ENCODE measurements at places on chromosomes 4 and X.

DNA sequence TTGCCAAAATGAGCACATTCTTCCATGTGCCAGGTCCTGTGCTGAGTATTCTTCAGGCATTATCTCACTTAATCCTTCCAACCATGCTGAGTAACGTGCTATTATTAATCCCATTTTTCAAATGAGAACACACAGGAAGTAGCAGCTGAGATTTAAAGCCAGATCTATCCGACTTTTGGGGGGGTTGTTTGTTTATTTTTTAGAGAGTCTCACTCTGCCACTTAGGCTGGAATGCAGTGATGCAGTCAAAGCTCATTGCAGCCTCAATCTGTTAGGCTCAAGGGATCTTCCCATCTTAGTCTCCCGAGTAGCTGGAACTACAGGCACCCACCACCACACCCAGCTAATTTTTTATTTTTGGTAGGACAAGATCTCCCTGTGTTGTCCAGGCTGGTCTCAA, 55.5 kb upstream of the TRIM2 start:
- DNase-seq: no peak

- DNase-seq: no peak
These were observed at the start of gene EXOC1L for GRCh38 chr4:55819634-55820033. Gene EXOC1L (plus strand): TSS chr4:55819790. CDS start chr4:55820027, 237 bp downstream.

GRCh38 chr4:88610771-88611170, 18.5 kb downstream of the HERC3 start:
- no peak for DNase-seq

DNA sequence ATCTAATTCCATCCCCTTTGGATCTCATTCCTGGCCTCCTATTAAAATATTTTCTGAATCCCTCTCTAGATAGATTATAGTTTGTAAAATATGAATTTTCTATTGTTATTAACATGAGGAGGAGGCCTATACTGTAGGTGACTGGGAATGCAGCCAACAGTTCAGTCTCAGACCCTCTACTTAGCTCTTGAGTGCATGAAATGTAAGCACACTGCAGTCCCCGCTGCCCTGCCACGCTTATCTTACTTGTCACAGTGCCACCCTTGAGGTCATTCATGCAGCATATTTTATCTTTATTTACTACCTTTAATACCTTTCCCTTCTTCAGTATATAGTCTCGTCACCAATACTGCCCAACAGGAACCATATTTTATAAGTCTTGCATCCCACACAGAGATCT, 151.0 kb downstream of the CAMK2D start:
- DNase-seq: no peak

DNA sequence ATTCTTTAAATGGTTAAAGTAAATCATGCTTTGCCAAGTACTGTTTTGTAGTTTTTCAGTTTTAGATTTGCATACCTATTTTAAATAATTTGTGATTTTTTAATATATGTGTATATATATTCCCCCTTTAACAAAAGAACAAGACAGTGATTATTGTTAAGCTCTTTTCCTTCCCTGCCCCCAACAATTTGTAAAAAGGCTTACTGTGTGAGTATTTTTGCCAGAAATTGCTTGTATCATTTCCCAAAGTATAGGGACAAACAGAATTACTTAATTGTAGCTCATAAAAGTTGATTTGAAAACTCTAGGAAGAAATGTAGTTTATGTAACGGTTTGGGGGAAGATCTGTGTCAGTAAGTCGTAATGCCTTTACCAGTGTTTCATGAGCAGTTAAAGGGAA, 19.0 kb downstream of the CPEB2 start:
- no peak for DNase-seq

GRCh38 chr4:13088726-13089658, 395.1 kb downstream of the RAB28 start:
- no peak for DNase-seq

- no peak for DNase-seq
These were observed 9.5 kb downstream of the FRG2 start for GRCh38 chr4:190017357-190018200.

DNA sequence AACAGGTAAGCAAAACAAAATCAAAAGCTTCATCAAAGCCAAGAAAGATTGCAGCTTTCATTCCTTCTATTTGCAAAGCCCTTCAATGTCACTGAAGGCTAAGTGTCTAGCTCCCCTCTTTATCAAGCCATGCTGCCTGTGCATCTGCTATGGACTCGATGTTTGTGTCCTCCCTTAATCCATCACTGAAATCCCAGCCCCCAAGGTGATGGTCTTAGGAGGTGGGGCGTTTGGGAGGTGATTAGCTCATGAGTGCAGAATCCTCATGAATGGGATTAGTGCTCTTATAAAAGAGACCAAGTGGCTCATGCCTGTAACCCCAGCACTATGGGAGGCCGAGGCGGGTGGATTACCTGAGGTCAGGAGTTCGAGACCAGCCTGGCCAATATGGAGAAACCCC, 6.9 kb upstream of the TRIM2 start:
- DNase-seq: no peak

DNA sequence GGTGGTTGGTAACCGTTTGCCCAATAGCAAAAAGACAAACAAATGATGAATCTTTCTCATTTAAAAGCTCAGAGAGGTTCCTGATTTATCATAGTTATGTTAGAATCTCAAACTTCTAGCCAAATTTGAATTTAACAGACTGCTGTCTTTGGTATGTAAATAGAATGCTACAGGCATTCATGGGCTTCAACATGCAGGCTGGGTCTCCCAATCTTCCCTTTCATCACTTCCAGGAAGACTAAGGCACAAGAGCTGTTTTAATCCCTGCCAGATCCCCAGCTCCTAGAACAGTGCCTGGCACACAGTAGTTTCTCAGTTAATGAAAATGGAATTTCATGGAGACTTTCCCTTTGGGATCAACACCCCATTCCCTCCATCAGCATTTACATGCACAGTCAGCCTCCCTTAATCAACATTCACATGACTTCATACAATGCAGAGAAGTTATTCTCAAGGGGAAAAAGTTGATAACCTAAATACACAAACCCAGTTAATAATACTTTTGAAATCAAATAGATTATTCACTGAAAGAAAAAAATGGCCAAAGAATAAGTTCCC, 107.6 kb upstream of the C1QTNF7 start:
- DNase-seq: no peak

DNA sequence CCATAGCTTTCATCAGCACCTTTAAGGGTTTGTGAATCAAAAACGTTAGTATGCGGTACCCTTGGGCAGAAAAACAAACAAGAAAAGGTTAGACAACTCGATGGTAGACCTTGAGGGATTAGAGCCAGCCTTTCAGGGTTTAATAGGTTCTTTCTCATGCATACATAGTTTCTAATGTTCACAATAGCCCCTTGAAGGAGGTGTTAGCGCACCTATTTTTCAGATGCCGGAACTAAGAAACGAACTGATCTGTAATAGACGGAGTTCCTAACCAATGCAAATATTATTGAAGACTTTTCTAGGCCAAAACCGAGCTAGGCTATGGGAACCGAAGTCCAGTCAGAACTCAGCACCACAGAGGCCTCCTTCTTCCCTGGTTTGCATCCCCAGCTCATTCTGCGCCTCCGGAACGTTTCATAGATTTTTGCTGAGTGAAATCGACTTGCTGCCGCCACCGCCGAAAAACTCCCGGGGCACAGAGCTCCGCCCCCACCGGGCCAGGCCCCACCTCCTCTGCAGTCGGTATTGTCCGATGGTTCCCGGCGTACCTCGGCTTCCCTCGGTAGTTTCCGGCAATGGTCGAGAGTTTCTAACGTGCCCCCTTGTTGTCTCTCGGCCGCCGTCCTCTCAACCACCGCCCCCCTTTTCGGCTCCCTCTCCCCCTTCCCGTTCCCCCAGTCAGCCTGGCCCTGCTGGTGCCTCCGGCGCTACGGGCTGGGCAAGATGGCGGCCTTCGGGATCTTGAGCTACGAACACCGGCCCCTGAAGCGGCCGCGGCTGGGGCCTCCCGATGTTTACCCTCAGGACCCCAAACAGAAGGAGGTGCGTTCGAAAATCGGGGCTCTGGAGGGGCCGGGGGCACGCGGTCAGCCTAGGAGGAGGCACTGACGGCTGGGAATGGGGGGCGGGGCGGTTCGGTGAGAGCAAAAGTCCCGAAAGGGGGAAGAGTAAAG, at the start of gene MED12:
Gene MED12, plus strand, starts transcription at position 565 of the 953 bp plus-strand sequence. Its CDS starts 159 bp downstream, at position 724.
- DNase-seq: peak; percentile 80

- DNase-seq: no peak
These were observed 10.5 kb upstream of the TLR3 start for GRCh38 chr4:186058253-186058979.

GRCh38 chr4:95108883-95109421, 351.2 kb downstream of the BMPR1B start:
- DNase-seq: no peak

GRCh38 chr4:17204908-17205307, 306.5 kb upstream of the LDB2 start:
- no peak for DNase-seq

GRCh38 chr4:25621027-25621930, 34.4 kb upstream of the SLC34A2 start:
- DNase-seq: no peak

DNA sequence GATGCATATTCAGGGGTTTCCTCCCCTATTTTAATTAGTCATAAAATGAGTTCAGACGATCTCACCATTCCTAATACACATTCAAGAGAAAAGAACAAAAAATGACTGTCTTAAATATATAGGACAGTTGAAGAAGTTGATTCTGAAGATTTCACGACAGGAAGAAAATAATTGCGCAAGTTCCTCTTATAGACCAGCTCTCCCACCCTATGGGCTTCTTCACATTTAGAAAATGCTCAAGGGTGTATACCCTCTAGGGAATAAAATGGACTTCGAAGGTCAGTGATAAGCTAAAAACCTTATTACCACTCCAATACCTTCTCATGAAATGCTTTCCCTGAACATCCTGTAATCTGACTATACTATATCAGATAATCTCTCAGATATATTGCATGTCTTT, 149.2 kb upstream of the TEX13C start:
- no peak for DNase-seq

DNA sequence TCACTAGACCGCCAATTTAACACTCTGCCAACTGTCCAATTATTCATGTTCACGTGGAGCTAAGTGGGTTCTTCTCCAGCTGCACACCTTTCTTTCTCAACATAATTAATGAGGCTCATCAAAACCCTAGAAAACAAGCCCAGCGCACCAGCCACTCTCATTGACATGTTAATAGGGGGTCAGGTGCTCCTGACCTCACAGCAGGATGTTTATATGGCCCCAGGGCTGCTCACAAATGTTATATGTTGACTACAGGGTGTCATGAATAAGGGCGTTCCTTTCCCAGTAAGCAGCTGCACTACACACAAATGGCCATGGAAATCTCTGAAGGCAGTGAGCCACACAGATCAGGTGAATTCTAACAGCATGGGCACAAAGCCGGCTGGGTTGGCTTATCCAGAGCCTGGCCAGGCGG, 209.8 kb downstream of the MGST2 start:
- DNase-seq: no peak

- DNase-seq: no peak
These were observed 42.3 kb upstream of the MAN2B2 start for GRCh38 chr4:6532658-6533057.

DNA sequence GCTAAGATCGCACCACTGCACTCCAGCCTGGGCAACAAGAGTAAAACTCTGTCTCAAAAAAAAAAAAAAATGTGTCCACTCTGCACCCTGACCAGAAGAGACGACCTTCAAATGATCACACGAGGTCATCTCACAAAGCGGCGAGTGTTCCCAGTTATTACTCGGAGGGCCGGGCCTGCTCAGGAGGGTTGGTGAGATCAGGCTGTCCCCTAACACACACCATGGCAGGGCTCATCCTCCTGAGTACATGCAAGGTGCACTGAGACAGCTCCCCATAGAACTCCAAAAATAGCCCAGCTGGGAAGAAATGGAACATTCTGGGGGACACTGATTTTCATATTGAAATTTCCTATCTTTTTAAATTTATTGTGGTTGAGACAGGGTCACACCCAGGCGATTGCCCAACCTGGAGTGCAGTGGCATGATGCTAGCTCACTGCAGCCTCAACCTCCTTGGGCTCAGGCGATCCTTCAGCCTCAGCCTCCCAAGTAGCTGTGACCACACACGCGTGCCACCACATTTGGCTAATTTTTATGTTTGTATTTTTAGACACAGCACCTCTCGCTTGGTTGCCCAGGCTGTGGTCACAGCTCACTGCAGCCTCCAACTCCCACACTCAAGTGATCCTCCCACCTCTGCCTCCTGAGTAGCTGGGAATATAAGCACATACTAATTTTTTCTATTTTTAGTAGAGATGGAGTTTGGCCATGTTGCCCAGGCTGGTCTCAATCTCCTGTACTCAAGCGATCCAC, 51.5 kb downstream of the DHRSX start:
- no peak for DNase-seq

DNA sequence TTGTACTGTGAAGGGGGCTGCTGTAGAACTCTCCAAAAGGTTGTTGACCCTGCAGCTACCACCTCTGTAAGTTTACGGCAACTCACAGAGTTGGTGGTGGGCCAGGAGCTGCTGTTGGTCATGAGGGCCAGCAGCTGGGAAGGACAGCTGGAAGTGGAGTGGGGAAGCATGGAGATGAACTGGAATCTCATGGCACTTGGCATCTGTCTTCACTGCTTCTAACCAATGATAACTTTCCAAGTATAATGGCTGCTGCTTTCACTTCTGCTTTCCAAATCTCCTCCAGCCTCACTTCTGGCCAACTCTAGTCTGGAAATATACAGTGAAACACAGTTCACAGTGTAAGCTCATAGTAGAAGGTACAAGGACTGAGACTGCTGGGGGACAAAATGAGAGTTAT, 126.5 kb upstream of the INTU start:
- no peak for DNase-seq

DNA sequence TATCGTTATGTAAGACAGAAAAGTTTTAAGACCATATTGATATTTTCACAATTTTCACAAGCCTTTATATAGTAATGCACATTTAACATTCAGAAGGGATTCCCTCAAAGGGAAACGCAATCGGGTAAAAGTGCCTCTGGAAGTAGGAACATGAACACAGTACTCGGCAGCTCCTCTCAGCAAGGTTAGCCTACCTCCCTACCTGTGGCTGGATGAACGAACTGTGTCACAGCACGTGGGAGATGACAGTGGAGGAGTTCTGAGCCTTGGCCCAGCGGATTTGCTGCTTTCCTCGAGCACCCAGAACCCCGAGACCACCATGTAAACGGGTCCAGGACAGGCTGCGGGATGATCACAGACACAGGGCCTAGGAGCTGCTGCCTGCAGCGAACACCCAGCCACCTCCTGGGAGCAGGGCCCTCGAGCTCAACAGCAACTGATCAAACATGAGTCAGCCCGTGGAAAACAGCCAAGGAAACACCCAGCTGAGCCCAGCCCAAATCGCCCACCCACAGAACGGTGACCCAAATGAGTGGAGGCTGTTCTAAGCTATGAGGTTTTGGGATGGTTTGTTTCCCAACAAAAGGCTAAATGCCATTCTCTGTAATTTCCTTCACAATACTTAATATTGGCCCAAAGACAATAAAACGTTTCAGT, 30.4 kb downstream of the FAT1 start:
- no peak for DNase-seq

DNA sequence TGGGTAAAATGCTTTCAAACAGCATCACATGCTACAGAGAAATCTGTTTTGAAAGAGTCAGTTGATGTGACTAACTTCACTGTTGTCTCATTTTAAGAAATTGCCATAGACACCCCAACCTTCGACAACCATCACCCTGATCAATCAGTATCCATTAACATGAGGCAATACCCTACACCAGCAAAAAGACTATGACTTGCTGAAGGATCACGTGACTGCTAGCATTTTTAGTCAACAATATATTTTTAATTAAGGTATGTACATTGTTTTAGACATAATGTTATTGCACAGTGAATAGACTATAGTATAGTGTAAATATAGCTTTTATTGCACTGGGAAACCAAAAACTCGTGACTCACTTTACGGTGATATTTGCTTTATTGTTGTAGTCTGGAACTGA, 200.0 kb upstream of the ARHGAP24 start:
- no peak for DNase-seq

- DNase-seq: peak; percentile 67
These were observed at the start of gene FGFBP2 for GRCh38 chr4:15963001-15963451. Gene FGFBP2 (minus strand): TSS chr4:15963175. CDS start chr4:15963129, 46 bp downstream.

Measured in stimulated activated CD8-positive, alpha-beta memory T cell treated with anti-CD3 and anti-CD28 coated beads, Interleukin-4, amount 100 ng/mL, for 24 hours (primary cell).